Right renal cortex interstitium (tissue), 3 donors: ENCODE measurements at places on chromosomes 5 and 9. TPM values are rescaled to one million over a fixed set of nuclear protein-coding genes. Genes with fewer than 3 reads are reported as not detected.
A peak's percentile ranks its signal among the peaks of the same experiment; 100 is the strongest.

CERCAM gene
- polyA plus RNA-seq: 31.2 TPM

CCDC183 gene
- 3.4 TPM for polyA plus RNA-seq

- DNase-seq: no peak
Observed at GRCh38 chr5:172321593-172321992, 38.0 kb upstream of the UBTD2 start.

- no peak for DNase-seq
Observed at GRCh38 chr5:73672132-73672531, 46.1 kb downstream of the ARHGEF28 start.

GRCh38 chr5:135397084-135397483 lies 1.9 kb downstream of the MACROH2A1 start:
- DNase-seq: no peak

- no peak for DNase-seq
Observed at GRCh38 chr9:104027295-104027694, 66.8 kb upstream of the SMC2 start.

GRCh38 chr5:172858990-172859811 lies 25.1 kb downstream of the ERGIC1 start:
- DNase-seq: no peak

- no peak for DNase-seq
Observed at GRCh38 chr5:32887390-32887789, 176.3 kb downstream of the NPR3 start.

DNA sequence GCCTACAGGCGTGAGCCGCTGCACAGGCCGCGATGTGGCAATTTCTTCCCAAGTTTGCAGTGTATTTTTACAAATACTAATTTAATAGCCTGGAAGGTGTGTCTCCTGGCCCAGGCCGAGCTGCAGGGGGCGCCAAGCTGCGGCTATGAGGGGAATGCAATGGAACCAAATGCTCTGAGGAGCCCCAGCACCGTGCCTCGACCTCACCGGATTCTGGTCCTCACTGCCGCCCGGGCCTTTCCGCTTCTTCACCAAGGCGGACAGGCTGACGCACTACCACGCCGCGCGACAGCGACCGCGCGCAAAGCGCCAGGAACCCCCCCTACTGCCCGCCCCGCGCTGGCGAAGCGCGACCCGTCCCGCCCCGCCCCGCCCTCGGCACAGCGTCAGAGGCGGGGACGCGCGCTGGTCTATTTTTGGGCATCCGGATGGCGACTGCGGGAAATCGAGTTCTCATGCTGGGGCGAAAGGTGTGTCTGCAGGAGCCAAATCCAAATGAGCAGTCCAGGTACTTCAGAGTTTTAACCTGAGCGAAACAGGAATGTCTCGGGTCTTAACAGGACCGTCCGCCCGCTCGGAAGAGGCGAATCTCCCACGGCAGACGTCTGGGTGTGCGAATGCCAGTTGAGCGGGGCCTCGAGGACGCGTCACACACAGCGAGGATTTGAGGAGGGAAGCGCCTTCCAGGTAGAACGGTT lies 31.7 kb upstream of the PRXL2C start:
- peak; percentile 65 for DNase-seq

DNA sequence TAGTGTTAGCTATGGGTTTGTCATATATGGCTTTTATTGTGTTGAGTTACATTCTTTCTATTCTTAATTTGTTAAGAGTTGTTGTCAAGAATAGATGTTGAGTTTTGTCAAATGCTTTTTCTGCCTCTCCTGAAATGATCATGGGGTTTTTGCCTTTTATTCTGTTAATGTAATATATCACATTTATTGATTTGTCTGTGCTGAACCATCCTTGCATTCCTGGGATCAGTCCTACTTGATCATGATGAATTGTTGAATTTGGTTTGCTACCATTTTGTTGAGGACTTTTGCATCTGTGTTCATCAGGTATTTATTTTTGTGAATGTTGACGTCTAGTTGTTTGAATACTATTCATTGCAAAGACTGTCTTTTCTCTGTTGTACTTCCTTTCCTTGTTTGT lies 23.9 kb downstream of the RIC1 start:
- DNase-seq: no peak

DNA sequence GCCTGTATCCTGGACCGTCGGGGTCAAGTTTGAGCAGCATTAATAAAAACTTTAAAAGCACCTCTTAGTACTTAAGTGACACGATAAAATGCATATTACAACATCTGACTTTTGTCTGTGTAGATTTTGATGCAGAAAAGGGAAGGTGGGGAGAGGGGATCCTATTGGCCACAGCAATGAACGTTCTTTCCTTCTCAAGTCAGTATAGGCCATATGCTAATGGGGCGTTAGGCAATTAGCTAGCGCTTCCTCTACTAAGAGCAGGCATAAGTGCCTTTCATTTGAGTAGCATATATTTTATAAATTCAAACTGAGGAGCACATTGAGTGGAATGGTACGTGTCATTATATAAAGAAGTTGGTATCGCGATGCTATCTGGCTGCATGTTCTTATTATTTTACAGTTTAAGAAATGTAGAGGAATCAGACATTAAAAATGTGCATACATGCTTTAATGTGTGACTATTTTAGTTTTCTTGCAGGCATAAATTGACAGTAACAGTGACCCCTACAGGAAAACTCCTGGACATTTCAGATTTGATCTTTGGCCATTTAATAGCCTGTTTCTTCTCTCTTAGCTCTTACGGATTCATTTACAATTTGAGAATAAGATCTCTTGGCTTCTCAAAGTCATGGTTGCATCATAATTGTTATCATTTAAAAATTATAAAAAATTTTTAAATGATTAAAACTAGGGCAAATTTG lies 1.1 kb upstream of the GNA14 start:
- DNase-seq: no peak

DNA sequence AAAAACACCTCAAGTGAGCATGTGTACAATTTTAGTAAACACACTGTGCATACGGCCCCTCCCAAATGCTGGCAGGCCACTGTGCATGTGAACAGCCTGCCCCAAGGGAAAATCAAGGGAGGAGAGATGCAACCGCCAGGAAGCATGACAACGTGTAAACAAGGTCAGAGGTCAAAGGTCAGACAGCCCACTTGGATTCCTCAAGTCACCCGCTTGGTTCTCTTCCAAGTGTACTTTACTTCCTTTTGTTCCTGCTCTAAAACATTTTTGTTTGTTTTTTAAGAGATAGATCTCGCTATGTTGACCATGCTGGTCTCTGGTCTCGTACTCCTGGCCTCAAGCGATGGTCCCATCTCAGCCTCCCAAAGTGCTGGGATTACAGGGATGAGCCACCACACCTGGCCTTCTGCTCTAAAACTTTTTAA lies 126.7 kb upstream of the SHB start:
- no peak for DNase-seq
